ENCODE measurements at places on chromosomes 3 and 15. TPM values are rescaled to one million over a fixed set of nuclear protein-coding genes. Genes with fewer than 3 reads are reported as not detected.

C2CD4B gene
- total RNA-seq, result 0.58 TPM

EIF4G1 gene
- 680 TPM for total RNA-seq

TRH gene
- total RNA-seq, result not detected

IL20RB gene
- total RNA-seq, result 1.5 TPM

C3orf49 gene
- not detected for total RNA-seq

IL17RB gene
- 2.2 TPM for total RNA-seq

CCDC54 gene
- total RNA-seq, result not detected

FBN1 gene
- 1.0 TPM for total RNA-seq

FAM3D gene
- total RNA-seq, result not detected

CAMK2N2 gene
- 0.14 TPM for total RNA-seq

CNTN3 gene
- total RNA-seq, result not detected

ZNF148 gene
- total RNA-seq, result 38.0 TPM

TWF2 gene
- total RNA-seq, result 80.3 TPM

PRRT3 gene
- total RNA-seq, result 13.5 TPM

TIMP4 gene
- 0.19 TPM for total RNA-seq

OIP5 gene
- 15.8 TPM for total RNA-seq

GOLGA8T gene
- not detected for total RNA-seq

SLC15A2 gene
- total RNA-seq, result 0.95 TPM

SPATA12 gene
- total RNA-seq, result not detected

LSMEM2 gene
- not detected for total RNA-seq

TMEM212 gene
- total RNA-seq, result not detected

CCRL2 gene
- 1.7 TPM for total RNA-seq

ATP13A5 gene
- not detected for total RNA-seq

GABRA5 gene
- not detected for total RNA-seq

EBLN2 gene
- total RNA-seq, result 7.8 TPM

ULK3 gene
- total RNA-seq, result 52.6 TPM

CCDC39 gene
- not detected for total RNA-seq

FOXL2 gene
- total RNA-seq, result not detected

GREM1 gene
- total RNA-seq, result not detected

CYP8B1 gene
- total RNA-seq, result not detected

KLHL40 gene
- total RNA-seq, result not detected

TRIP4 gene
- 23.9 TPM for total RNA-seq

GPR156 gene
- total RNA-seq, result not detected

C15orf39 gene
- total RNA-seq, result 43.9 TPM

GNAT1 gene
- total RNA-seq, result not detected

TRAT1 gene
- total RNA-seq, result 61.0 TPM

TM4SF1 gene
- total RNA-seq, result 0.26 TPM

ROPN1B gene
- not detected for total RNA-seq

CD86 gene
- 1.4 TPM for total RNA-seq

INTS14 gene
- total RNA-seq, result 46.4 TPM

TEX55 gene
- total RNA-seq, result not detected

MAGEL2 gene
- total RNA-seq, result not detected

ECE2 gene
- total RNA-seq, result not detected

CCNB2 gene
- 38.6 TPM for total RNA-seq

PRR20G gene
- not detected for total RNA-seq

RNF168 gene
- 32.8 TPM for total RNA-seq

SLC22A13 gene
- 0.47 TPM for total RNA-seq

POTEB3 gene
- total RNA-seq, result not detected

GOLGB1 gene
- 22.2 TPM for total RNA-seq

GRAMD1C gene
- total RNA-seq, result not detected

IL5RA gene
- not detected for total RNA-seq
